ENCODE measurements at places on chromosomes 2 and 18.

DNA sequence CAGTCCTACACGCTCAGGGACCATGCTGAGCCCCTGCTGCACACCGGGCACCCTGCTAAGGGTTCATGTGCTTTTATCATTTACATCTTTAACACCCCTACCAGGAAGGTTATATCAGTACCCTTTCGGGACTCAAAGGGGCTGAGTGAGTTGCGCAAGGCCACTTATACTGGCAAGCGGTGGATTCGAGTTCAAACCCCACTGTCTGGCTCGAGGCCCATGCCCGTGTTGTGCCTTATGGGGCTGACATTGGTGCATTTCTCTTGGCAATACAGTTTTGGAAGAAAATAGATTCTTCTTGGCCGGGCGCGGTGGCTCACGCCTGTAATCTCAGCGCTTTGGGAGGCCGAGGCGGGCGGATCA lies 69.5 kb upstream of the MAP4K4 start:
- DNase-seq: no peak

- DNase-seq: no peak
Measured at GRCh38 chr2:203869223-203870042, 1.9 kb downstream of the CTLA4 start.

DNA sequence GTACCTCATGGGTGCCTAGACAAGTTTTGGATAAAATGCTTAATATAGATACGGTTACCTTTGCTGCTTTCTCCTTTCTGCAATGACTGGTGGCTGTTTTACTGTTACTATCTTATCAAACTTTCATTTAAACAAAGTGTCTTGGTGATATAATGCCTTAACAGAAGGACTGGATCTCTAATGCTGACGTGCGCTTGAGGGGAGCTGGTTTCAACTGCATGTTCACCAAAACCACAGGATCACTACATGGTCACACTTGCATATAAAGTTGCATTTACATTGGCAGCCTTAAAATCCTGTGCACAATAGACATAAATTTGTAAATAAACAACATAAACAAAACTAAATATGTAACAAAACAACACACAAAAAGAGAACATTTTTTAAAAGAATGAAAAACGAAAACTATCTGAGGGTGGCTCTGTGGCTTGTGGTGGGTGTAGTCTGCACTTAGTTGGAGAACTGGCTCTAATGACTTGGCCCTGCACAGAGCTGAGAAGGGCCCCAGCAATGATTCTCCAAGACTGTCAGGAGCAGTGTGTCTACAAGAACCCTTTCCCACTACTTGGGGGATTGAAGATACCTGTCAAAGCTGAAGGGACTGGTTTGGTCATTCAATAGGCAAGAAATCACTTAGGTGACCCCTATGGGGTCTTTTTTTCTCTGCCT lies 135.5 kb downstream of the UXS1 start:
- no peak for DNase-seq

GRCh38 chr18:79941473-79942119 lies 9.9 kb downstream of the SLC66A2 start:
- no peak for DNase-seq

DNA sequence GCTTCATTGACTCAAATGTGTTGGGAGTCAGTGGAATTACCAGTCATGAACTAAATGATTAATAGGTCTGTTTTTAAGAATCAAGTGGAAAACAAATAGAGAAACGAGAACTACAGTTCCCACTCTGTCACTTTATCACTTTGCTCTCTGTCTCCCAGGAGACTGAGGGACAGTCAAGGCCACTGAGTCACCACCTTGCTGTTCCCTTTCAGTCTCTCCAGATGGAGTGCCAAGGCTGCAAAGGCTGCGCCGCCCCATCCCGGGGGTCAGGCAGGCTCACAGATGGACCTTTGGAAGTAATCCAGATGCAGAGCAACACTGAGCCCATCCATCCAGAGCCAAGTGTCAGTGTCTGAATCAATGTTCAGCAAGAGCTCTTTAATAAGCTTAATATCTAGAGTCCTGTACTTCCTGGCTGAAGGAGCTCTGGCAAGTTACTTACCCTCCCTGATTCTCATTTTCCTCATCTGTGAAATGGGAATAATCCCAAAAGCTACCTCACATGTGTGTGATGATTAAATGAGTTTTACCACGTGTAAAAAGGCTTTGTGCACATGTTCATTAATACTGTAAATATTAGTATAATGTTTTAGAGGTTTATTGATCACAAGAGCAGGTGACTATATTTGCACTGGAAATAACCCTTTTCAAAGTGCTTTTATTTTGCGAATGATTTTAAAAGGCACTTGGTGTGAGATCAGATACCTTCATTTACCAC lies 43.0 kb upstream of the EFEMP1 start:
- DNase-seq: peak; percentile 74

DNA sequence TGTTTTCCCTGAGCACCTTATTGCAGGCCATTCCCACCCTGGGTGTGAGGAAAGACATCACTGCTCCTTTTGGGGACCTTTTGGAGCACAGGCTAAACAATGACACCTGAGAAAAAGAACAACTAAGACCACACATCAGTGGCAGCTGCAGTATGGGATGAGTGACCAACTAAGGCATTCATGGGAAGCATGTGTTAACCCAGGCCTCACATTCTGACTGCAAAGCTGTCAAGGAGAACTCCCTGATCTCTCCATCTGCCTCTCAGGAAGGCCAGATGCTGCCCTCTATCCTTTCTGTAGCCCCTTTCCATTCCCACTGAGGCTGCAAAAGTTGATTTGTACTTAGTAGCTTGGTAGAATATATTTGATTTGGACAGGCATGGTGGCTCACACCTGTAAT lies 277.7 kb upstream of the FBXO11 start:
- DNase-seq: no peak

- no peak for DNase-seq
Measured at GRCh38 chr2:48914477-48915089, 159.1 kb upstream of the LHCGR start.

DNA sequence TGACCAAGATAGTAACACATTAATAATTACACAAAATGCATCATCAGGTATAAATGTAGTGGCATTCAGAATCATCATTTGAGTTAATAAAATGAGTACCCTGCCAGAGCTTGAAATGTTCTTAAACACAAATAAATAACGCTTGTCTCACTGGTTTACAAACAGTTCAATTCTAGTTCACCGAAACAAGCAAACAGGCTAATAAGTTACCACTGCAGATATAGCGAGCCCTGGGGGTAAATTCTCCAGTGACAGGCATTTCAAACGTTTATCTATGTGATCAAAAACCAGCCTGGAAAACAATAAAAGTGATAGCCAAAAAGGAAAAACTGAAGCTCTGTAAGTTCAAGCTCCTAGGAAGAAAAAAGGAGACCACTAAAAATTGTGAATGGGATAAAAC lies 152.6 kb downstream of the THADA start:
- no peak for DNase-seq

DNA sequence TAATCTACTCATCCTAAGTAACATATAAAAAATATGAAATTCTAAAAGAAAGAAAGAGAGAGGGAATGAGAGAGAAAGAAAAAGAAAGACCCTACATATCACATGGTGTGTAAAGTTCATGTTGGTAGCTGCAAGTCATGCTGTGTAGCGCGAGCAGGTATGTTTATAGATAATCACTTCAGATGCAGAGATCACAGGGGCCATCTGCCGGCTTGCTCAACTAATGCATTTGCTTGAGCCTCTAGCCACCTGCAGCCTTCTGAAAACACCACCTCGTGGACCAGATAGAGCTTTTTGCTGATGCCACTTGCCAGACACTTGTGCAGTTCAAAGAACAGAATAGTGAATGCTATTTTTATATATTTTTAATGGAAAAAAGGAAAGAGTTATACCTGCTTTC lies 37.6 kb downstream of the CDH7 start:
- no peak for DNase-seq

Measured in right atrium auricular region (tissue), 2 donors.